ELR (cell line): ENCODE measurements at places on chromosomes 5 and 9.
A peak's percentile ranks its signal among the peaks of the same experiment; 100 is the strongest.

GRCh38 chr9:128636024-128636390, 20.6 kb downstream of the DYNC2I2 start:
- peak; percentile 62 for DNase-seq

DNA sequence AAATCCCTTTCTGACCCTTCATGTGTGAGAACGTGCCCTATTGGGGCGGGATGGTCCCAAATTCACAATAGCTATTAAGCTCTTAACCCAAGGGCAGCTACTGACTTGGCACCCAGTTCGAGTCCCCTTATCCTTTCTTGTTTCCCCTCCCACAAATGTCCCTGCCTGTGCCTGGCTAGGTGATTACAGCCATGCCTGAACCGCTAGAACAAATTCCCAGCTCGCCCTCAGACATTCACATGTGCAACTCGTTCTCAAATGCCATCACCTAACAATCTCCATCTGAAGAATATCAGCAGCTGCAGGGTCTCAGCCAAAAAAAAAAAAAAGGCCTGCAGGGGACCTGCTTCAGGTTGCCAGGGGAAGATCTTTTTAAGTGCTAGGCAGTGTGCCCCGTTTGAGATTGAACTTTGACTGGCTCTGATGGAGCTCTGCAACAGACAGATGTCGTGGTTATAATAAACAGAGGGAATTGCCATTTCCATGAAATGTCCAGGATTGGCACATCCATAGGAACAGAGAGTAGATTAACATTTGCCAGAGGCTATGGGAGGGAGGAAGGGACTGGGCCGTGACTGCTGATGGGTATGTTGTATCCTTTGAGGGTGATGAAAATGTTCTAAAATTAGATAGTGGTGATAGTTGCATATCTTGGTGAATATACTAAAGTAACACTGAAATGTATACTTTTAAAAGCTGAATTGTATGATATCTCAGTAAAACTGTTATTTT, 347.2 kb upstream of the WWC1 start:
- DNase-seq: peak; percentile 6

DNA sequence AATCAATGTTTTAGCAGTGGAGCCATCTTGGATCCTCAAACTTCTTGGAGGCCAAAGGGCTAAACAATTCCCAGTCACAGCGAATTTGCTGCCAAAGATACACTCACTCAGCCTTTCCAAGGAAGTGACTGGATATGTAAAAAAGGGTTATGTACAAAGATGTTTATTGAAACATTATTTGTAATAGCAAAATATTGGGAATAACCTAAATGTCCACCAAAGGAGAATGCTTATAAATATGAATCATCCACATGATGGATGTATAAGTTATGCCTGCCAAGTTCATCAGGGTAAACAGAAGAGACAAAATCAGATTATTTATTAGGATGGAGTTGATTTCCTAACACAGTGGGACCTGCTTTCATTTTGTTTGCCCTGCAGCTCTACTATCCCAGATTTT, 145.2 kb upstream of the ABCA1 start:
- peak; percentile 71 for DNase-seq

GRCh38 chr5:133049726-133050048, 2.1 kb upstream of the HSPA4 start:
- no peak for DNase-seq

- DNase-seq: no peak
Measured at GRCh38 chr5:2797160-2797559, 45.7 kb upstream of the IRX2 start.

DNA sequence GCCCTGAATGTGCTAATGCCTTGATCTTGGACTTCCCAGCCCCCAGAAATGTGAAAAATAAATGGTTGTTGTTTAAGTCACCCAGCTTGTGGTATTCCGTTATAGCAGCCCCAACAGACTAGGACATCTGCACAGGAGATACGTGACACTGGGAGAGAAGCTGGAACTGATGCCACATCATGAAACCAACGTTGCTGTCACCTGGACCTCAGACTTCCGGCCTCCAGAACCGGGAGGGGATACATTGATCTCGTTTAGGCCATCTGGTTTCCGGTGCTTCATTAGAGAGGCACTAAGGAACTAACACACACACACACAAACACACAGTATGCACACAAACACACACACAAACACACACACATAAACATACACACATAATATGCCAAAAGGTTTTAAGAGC, 75.0 kb upstream of the ICE1 start:
- no peak for DNase-seq

DNA sequence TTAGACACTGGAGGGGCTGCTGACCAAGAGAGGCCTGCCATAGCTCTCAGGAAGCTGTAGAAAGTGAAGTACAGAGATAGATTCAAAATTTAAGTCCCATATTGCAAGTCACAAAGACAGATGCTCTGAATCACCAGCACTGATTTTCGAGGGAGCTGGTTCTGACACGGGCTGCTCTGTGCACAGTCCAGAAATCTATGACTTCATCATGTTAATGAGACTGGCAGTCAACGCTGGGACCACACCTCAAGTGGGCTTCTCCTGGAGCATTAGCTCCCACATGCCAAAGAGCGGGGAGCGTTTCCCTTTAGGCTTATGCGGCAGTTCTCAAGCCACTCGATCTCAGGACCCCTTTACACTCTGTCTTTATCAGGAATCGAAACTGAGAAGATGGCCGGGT, 34.2 kb upstream of the FAT2 start:
- DNase-seq: no peak

- no peak for DNase-seq
Measured at GRCh38 chr5:165282491-165282890, 1777.1 kb downstream of the MAT2B start.

DNA sequence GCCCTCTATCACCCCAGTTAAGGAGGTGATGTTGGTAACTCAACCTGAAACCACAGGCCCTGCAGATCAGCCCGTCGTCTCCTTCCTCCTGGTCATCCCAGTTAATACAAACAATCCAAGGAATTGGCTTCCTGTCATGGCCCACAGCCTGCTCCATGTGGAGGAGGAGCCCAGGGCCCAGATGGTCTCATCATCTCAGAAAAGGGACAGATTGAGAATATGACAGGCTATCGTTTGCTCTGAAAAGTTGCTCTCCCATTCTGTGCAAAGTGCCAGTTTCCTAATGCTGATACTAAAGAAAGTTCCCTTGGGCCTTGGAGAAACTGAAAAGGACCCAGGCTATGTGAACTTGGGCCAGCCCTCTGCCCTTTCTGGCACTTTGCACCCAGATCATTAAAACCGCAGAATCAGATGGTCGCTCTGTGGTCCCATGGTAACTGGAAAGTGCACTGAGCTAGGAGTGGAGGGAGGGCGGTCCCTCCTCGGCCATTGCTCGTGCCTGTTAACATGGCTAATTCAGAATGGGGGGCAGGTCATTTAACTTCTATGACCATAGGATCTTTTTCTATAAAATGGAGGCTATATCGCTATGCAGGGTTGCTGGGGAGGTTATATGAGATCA, 675 bp upstream of the SPAAR start:
- peak; percentile 77 for DNase-seq

DNA sequence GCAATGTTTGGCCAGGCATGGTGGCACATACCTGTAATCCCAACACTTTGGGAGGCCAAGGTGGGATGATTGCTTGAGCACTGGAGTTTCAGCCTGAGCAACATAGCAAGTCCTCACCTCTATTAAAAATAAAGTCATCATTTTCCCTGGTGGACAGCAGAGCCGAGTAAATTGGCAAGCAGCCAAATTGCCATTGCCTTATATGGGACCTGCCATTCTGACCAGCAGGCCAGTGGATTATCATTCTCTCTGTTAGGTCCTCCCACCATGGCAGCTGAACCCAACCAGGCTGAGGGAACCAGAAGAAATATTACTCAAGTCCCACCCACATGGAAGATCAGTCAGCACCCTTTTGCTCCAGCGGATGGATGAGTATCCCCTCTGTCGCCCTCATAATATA, 1829.9 kb downstream of the EFNA5 start:
- DNase-seq: no peak

GRCh38 chr5:120517607-120518252, 53.6 kb downstream of the PRR16 start:
- DNase-seq: no peak

DNA sequence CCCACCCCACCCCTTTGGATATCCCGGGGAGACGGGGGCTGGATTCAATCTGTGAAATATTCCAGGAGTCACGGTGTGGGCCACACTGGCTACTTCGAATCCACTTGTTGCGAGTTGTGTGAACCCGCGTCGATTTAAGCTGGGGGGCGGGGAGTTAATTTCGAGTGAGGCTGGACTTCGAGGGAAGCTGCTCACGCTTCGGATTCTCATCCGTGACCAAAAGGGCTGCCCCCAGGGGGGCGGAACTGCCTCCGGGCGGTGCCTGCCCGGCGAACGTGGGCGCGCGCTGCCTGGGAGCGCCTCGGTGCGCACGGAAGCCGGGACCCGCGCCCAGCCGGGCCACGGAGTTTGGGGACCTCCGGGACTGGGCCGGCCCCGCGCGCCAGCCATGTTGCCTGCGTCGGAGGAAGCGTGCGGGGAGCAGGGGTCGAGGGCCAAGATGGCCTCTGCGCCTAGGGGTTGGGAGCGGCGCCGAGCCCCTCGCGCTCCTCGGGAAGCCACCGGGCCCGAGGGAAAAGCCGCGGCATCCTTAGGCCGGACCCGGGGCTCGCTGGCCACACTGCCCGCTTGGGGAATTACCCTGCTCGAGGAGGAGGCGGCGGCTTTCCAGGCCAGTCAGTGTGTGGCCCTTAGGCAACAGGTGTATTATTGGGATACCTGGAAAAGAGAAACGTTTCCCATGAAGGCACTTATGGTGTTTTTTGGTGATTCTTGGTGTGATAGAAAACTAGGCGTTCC, 975 bp downstream of the OCLN start:
- peak; percentile 60 for DNase-seq

DNA sequence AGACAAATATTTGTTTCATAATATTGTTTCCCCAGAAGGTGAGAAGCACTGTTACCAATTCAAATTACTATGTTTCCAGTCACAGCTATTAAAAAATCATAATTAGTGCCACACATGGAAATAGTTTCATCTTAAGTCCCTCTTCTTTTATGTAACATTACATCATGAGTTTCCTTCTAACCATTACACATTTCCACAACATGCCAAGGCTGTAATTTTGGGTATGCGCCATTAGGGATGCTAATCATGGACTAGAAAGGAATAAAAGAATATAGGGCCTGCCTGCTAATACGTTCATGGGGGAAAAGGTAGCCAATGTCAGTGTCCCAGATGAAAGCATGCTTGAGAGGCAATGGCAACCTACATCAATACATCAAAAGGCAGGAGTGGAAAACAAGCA, 142.5 kb upstream of the LPAR1 start:
- DNase-seq: no peak

GRCh38 chr5:134138416-134139376, 24.2 kb downstream of the TCF7 start:
- peak; percentile 93 for DNase-seq

- peak; percentile 72 for DNase-seq
Measured at GRCh38 chr5:159133041-159133741, 33.5 kb upstream of the EBF1 start.

DNA sequence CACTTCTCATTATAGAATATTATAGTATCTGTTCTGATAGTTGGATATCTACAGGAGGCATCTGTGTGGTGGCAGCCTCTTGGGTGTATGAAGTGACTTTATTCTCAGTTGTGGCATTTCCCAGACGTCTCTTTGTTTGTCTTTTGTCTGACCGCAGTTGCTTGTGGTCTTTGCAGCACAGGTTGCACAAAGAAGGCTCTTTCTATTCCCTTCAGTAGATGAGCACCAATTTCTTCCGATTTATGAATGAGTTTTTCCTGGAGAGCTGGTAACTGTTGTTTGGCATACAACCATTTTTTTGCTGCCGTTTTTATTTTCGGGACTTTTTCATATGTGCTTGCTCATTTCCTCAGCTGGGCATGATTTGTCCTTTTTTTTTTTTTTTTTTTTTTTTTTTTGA, 56.4 kb upstream of the MYO10 start:
- DNase-seq: peak; percentile 36

DNA sequence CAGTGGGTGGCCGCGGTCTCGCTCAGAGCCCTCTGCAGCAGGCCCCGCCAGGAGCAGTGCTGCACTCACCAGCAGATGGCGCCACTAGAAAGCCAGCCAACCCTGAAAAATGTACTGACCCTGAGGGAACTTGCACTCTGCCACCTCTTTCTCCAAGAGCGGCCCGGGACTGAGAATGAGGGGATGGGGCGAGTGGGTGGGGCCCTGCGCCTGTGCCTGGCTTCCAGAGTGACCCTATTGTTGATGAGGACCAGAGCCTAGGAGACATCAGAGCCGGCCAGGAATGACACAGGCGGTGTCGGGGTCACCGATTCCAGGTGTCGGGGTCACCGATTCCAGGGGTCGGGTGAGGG, 2.9 kb upstream of the IL17B start:
- peak; percentile 76 for DNase-seq

DNA sequence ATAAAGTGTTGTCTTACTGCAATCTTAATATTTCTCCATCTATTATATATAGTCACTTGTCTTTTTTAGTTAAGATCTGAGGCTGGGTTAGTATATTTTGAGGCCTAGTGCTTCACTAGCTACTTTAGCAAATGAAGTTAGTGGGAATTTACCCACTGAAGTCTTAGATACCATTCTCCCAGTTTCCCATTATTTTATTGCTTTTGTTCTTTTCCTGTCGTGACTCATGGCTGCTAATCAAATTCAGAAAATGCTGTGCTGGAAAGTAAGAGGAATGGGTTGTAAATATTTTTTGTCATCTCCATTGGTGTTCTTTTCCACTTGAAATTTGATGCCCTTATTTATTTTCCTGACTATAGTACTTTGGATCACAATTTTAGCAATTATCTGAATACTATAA, 14.2 kb downstream of the TCERG1 start:
- peak; percentile 48 for DNase-seq

DNA sequence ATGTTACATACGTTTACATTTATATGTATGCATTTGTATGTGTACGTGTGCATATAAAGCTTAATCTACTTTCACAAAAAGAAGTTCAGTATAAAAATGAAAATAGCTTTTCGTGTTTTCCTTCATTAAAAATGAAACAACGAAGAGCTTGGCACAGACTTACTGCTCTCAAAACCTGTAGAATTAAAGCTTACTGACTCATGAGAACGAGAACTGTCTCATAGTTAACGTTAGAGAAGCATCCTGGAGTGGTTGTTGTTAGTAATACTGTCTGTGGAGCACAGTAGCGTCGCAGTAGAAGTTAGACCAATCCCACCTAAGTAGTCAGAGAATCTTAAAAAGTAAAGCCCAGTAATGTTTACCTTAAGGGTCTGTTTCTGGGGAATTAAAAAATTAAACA, 1.3 kb downstream of the MAT2B start:
- peak; percentile 74 for DNase-seq

GRCh38 chr5:176810081-176810597, at the start of gene UNC5A:
TSS of gene UNC5A (plus strand) at chr5:176810559. CDS start at chr5:176810751, 192 bp downstream.
- peak; percentile 30 for DNase-seq

DNA sequence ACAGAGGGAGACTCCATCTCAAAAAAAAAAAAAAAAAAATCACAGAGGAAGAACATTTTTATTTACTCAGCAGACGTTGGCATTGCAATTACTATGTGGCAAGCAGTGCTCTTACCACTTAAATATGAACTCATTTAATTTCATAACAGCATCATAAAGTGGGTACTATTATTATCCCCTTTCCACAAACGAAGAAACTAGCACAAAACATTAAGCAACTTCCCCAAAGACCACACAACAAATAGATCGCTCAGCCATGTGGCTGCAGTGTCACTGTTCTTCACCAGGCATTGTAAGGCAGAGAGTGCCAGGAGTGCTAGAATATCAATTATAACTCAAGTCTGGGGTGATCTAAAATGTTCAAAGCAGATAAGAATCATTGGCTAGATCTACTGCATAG, 69.8 kb upstream of the PLPP6 start:
- DNase-seq: no peak

- no peak for DNase-seq
Measured at GRCh38 chr5:8721536-8721935, 824.3 kb downstream of the SEMA5A start.
